ENCODE measurements at places on chromosomes 2 and 18.
A peak's percentile ranks its signal among the peaks of the same experiment; 100 is the strongest.

GRCh38 chr2:99481941-99482340 lies 7.9 kb downstream of the REV1 start:
- peak; percentile 46 for DNase-seq

DNA sequence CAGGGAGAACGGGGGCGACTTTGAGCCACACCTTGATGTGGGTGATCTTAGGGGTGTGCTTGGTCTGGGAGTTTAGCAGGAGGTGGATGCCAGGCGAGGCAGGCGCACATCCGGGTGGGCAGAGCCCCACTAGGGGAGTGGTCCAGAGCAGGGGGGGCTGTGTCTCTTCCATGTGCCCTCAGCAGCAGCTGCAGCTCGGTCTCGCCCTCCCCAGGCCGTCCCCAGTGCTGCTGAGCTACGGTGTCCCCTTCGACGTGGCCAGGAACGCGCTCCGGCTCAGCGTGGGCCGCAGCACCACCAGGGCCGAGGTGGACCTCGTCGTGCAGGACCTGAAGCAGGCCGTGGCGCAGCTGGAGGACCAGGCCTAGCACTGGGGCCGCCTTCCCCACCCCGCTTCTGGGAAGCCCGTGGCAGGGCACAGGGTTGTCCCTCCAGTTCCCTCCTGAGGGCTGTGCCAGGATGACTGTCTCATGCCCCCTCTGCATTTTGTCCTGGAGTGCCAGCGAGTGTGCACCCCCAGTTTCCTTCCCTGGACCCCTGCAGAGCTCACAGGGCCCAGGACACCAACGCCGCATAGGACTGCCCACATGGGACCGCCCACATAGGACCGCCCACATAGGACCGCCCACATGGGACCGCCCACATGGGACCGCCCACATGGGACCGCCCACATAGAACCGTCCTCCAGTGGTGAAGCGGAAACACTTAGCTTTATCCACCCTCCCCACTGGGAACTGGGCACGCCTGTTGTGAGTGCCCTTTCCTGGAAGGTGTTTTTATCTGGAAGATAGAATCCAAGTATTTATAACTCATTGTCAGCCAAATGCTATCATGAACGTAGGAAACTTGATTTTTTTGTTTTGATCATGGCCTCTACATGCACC lies 1.9 kb upstream of the ESPNL start:
- peak; percentile 44 for DNase-seq

DNA sequence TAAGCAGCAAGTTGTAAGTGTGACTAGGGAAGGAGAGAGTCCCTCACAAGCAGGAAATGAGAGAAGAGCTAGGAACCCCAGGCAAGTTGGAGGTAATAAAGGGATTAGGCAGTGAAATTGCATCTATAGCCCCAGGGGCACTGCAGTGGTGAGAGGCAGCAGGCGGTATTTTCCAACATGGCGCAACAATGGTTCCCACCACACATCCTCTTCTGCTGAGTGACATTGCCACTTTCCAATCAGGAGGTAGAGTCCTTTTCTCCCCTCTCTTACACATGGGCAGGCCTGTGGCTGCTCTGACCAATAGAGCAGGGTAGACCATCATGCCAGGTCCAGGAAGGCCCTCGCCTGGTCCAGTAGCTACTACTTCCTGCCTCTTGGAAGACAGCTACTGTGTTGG lies 86.6 kb downstream of the DNER start:
- DNase-seq: no peak

DNA sequence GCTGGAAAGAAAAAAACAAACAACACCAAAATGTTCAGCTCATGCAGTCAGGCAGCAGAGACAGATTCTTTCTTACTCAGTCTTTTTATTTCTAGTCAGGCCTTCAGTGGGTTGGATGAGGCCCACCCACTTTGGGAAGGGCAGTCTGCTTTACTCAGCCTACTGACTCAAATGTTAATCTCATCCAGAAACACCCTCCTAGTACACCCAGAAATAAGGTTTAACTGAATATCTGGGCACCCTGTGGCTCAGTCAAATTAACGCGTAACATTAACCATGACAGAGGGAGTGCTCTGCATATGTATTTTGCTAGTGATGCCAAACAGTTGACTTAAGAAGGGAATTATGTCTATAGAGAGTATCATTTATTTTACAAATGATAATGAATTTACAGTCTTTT lies 401.6 kb downstream of the PARD3B start:
- no peak for DNase-seq
